ENCODE measurements at places on chromosomes 16 and 17.

DNA sequence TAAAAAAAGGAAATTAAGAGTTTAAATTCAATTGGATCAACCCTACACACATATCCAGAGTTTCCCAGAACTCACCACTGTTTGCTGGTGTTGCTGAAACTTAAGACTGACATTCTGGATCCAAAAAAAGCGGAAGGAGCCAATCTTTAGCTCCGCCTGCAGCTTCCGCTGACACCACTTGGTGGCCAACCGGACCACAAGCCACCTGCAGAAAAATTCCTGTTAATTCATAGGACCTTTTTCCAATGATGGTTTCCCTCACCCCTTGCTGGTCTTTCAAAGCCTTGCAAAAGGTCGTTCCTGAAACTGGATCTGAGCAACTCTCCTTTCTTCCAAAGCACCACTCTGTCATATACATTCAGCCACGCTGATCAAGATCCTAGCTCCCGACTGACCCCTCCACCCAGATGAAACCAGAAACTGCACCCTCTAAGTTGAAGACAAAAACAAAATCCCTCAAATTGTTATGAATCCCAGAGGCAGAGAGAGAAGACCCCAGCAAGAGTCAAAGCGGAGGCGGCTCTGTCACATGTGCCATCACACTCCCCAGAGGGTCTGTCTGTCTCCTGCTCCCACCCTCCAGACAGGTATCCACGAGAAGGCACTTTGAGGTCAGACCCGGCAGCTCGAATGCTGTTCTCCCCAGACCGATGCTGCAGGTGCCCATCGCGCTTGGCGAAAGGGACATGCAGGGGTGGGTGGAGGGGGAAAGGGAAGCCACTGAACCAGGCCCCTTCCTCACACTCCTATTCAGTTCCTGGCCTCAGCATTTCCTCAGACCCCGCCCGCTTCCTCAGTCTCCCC is 773 bp downstream of the BLTP2 start:
- DNase-seq: no peak

- no peak for DNase-seq
Observed at GRCh38 chr16:82059161-82059982, 24.3 kb downstream of the HSD17B2 start.

GRCh38 chr16:6853565-6853964 is 479.1 kb upstream of the RBFOX1 start:
- no peak for DNase-seq

DNA sequence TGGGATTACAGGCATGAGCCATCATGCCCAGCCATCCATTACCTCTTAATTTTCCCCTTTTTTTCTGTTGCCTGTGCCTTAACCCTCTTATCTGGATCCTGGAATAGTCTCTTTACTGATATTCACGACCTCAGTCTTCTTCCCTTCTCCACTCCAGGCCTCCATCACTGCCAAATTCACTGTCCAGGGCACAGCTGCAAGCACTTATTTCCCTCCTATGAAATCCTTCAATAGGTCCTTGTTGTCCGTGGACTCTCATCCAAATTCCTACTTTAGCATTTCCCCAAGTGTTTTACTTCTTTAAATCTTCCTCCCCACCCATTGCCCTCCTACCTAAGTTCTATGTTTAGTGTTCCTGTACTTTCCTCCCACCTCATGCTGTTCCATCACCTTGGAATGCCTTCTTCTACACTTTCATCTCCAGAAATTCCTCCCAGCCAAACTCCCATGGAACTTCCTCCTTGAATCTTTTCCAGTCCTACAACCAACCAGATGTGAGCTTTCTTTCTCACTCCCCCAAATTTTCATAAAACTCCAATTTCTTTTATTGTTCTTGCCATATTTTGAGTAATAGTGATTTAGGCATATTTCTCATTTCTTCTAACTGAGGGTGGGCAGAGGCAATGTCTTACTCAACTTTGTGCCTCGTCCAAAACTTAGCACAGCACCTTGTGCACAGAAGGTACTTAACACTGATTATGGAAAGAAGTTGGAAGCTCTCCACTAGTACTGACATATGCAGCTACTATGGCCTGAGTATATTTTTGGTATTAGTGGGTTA is 35.3 kb downstream of the FAM20A start:
- DNase-seq: no peak

GRCh38 chr16:72050769-72051464 is 3.4 kb upstream of the HP start:
- no peak for DNase-seq

GRCh38 chr16:85245307-85246172 is 133.3 kb upstream of the CIBAR2 start:
- DNase-seq: no peak

DNA sequence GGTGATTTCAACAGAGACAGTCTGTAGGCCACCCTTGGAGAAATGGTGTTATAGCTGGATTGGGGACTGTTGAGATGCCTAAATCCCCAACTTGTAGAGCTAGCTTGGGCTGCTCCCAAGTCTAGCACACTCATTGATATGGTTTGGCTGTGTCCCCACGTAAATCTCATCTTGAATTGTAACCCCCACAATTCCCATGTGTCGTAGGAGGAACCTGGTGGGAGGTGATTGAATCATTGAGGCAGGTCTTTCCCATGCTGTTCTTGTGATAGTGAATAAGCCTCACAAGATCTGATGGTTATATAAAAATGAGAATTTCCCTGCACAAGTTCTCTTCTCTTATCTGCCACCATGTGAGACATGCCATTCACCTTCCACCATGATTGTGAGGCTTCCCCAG is 536.0 kb downstream of the CDH13 start:
- no peak for DNase-seq

- DNase-seq: no peak
Observed at GRCh38 chr17:13775450-13775849, 173.7 kb upstream of the HS3ST3A1 start.

DNA sequence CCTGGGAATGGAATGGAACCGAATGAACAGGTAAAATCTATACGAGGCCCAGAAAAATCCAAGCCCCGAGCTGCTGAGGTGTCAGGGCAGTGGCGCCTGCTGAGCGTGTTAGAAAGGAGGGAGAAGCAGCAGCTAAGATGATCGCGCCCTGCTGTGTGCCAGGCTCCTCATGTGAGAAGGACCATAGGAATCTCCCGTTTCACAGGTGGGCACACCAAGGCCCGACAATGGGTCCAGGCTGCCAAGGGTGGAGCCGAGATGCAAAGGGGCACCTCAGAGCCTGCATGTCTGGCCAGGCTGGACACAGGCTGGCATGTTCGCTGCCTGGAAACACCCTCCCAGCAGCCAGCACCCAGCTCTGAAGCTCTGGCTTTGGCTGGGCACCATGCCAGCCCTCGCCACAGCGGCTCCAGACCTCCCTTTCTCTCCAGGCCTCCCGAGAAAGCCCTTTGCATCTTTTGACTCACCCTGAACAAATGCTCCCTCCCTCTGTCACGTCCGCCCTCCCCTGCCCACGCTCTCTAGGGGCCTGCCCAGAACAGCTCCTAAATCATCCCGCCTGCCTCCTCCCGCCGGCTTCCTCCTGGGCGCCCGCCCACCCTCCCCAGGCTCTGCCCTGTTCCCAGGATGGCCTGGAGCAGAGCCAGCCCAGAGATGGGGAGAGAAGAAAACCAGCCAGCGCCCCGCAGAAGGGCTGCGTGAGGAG is 217.8 kb upstream of the GSE1 start:
- DNase-seq: no peak

DNA sequence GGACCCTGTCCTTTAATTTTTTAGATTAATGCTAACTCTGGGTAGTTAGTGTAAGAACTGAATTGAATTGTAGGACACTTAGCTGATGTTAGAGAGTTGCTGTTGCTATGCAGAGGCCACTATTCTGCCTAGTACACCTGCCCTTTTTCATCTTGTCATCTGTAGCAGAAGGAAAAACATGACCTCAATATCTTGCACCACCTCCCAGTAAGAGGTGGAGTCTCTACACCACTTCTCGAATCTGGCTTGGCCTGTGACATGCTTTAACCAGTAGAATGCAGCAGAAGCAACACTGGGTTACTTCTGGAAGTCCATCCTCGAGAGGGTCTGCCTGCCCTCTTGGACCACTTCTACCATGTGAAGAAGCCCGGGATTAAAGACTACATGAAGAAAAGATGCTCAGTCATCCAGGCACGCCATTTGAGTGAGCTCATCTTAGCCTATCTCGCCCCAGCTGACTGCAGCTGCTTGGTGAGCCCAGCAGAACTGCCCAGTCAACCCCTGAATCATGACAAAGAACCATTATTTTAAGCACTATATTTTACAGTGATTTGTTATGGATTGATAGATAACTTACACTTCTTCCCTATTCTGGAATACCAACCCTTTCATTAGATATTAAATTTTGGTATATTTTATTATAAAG is 153.5 kb downstream of the MYO1D start:
- no peak for DNase-seq

GRCh38 chr16:58507195-58507962 is 7.4 kb downstream of the NDRG4 start:
- DNase-seq: no peak

DNA sequence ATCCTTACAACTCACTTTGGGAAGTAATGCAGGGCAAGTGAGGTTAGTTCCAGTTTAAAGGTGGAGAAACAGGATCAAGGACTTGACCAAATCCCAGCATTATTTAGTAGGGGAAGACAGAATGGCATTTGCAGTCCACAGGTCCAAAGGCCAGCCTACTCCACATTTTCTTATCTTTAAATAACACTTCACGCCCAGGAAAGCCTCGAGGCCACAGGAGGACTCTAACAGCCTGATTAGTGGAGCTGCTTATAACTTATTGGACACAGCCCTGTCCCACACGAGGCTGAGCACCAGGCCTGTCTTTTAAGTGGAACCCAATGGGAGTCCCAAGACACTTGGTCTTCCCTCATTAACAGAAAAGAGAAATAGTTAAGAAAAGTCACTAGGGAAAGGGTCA is 12.1 kb upstream of the HYDIN start:
- no peak for DNase-seq

GRCh38 chr17:60391471-60392041 is 377 bp downstream of the USP32 start:
- no peak for DNase-seq

GRCh38 chr17:9148905-9149525 is 127.7 kb downstream of the NTN1 start:
- no peak for DNase-seq

DNA sequence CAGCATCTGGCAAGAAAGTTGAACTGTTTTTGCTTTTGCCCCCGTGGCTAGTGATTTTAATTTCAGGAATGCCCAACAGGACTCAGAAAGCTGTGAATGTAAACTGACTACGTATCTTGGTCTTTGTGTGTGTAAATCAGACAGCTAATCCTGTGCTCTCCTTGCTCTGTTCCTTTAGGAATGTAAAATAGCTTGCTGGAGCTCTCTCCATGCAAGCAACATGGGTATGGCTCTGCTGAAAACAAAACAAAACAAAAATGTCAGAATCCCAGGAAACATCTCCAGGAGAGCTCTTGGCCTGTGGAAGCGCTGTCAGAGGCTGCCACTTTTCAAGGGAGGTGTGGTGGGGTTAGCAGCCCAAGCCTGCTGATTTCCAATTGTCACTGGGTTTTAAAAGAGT is 161.8 kb upstream of the NOG start:
- no peak for DNase-seq

GRCh38 chr16:1407753-1408152 is 6.8 kb downstream of the UNKL start:
- no peak for DNase-seq

DNA sequence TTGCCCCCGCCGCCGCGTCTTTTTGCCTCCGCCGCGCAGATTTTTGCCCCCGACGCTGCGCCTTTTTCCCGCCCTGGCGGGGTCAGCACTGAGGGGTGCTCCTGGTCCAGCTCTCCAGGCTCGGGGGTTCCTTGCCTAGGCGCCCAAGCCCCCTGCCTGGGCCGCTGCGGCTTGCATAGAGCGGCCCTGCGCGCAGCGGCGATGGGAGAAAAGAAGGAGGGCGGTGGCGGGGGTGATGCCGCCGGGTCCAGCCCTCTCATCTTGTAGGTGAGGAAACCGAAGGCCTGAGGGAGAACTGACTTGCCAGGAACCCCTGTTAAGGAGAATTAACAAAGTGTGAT is 330.8 kb upstream of the WSB1 start:
- no peak for DNase-seq

DNA sequence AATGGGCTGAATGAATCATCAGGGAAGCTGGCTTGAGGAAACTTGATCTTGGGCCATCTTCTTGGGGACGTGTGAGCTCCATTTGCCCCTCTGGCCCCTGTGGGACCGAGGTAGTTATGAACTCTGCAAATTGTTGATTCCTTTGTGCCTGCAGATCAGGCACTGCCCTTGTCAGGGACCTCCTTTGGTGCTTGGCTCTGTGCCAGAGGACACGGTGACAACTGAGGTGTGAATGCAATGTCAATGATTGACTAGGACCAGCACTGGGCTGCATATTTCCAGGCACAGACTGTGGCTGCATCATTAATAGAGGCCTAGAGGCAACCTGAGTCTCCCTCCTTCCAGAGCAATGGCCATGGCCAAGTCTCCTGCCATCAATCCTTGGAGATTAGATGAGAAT is 23.8 kb downstream of the PDILT start:
- DNase-seq: no peak

- DNase-seq: no peak
Observed at GRCh38 chr17:63785556-63785955, 11.6 kb downstream of the DDX42 start.

GRCh38 chr16:86931410-86931941 is 353.1 kb downstream of the FOXL1 start:
- DNase-seq: no peak

DNA sequence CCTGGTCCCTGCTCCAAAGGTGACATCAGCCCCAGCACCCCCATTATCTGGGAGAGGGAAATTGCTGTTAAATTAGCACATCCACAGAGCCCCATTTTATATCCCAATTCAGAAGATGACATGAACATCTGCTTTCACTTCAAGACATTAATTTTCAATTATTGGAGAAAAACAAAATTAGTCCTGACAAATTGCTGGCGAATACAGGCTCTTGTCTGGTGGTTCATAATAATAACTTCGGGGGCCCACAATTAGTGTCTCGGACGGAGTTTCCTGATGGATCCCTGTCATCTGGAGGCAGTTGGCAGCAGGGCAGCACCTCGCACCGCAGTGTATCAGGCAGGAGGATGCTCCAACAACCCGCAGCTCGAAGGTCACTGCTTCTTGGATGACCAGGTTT is 7.4 kb downstream of the ZNF423 start:
- no peak for DNase-seq

GRCh38 chr17:58144801-58145200 is 3.4 kb upstream of the OR4D1 start:
- DNase-seq: no peak

All from activated T-helper 1 cell treated with anti-CD3 and anti-CD28 coated beads, Interleukin-2, amount 50 U/mL, for 16 hours (primary cell).